Right lobe of liver (tissue), 6 donors: ENCODE measurements at places on chromosomes 7 and 10. TPM values are rescaled to one million over a fixed set of nuclear protein-coding genes. Genes with fewer than 3 reads are reported as not detected.
A peak's percentile ranks its signal among the peaks of the same experiment; 100 is the strongest.

DNA sequence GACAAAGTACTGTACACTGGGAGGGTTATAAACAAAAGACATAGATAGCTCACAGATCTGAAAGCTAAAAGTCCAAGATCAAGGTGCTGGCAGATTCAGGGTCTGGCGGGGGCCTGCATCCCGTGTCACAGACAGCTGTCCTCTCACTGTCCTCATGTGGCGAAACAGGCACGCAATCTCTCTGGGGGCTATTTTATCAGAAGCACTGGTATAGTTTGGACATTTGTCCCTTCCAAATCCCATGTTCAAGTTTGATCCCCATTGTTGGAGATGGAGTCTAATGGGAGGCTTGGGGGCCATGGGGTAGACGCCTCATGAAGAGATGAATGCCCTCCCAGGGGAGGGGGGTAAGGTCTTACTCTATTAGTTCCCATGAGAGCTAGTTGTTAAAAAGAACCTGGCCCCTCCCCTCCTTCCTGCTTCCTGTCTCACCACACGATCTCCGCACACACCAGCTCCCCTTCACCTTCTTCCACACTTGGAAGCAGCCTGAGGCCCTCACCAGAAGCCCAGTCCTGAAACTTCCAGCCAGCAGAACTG is 72.5 kb upstream of the UCN3 start:
- H3K27me3 ChIP-seq: no peaks in the 10 kb centered on the region
- no peak overlapping the region for H3K27ac ChIP-seq

DNA sequence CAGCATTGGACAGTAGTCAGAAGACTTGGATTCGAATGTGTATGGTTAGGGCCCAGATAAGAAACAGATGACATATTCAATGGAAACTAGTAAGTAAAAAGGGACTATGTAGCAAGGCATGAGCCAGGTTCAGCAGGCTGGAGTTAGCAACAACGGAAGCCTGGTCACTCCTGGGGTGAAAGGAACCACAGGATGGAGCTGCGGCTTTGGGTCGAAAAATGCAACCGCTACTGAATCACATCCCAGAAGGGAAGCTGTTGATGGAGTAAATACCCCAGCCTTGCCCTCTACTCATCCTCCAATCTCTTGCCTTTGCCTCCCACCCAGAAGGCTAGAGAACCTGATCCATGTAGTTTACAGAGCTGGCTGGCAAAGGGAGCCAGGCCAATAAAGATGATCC is 37.5 kb upstream of the EGR2 start:
- no peaks in the 10 kb centered on the region for H3K27me3 ChIP-seq
- no peak for DNase-seq
- no peaks in the 10 kb centered on the region for H3K36me3 ChIP-seq
- no peaks in the 10 kb centered on the region for H3K4me1 ChIP-seq
- no peak overlapping the region for H3K27ac ChIP-seq
- H3K4me3 ChIP-seq: no peak overlapping the region

- no peak overlapping the region for H3K27ac ChIP-seq
- H3K4me3 ChIP-seq: no peak overlapping the region
- no peaks in the 10 kb centered on the region for H3K27me3 ChIP-seq
- no peaks in the 10 kb centered on the region for H3K36me3 ChIP-seq
Measured at GRCh38 chr10:86254526-86255174, 111.9 kb downstream of the GRID1 start.

- peak; percentile 65 for DNase-seq
- no peak overlapping the region for H3K4me3 ChIP-seq
- no peak overlapping the region for H3K27ac ChIP-seq
- no peaks in the 10 kb centered on the region for H3K4me1 ChIP-seq
Measured at GRCh38 chr10:73886085-73886529, 11.8 kb upstream of the CAMK2G start.

The NAT16 gene
- not detected for total RNA-seq

GRCh38 chr7:117333168-117333567 is 10.3 kb upstream of the WNT2 start:
- no peaks in the 10 kb centered on the region for H3K27me3 ChIP-seq
- no peaks in the 10 kb centered on the region for H3K36me3 ChIP-seq
- no peaks in the 10 kb centered on the region for H3K4me1 ChIP-seq
- no peak overlapping the region for H3K4me3 ChIP-seq
- no peak for DNase-seq
